Epithelial cell of alveolus of lung (primary cell): ENCODE measurements at places on chromosomes 4 and X. TPM values are rescaled to one million over a fixed set of nuclear protein-coding genes. Genes with fewer than 3 reads are reported as not detected.

FAM184B gene
- total RNA-seq, result not detected in 2 replicates

PAGE5 gene
- total RNA-seq, result not detected in 2 replicates

ABLIM2 gene
- 0.13 TPM in 1 of 2 replicates, not detected in the other for total RNA-seq

VEGFD gene
- total RNA-seq, result not detected in 2 replicates

ADH7 gene
- not detected in 2 replicates for total RNA-seq

MAGEA11 gene
- total RNA-seq, result not detected in 2 replicates

EREG gene
- total RNA-seq, result 21.5 and 126 TPM in 2 replicates

CHRNA9 gene
- total RNA-seq, result 0.13 and 4.6 TPM in 2 replicates

PPP2R2C gene
- total RNA-seq, result 0.26 TPM in 1 of 2 replicates, not detected in the other

SEPTIN11 gene
- total RNA-seq, result 105 and 236 TPM in 2 replicates

ARHGEF9 gene
- total RNA-seq, result 14.8 and 14.9 TPM in 2 replicates

NPY1R gene
- total RNA-seq, result not detected in 2 replicates

PRSS12 gene
- 8.9 and 28.2 TPM in 2 replicates for total RNA-seq

VEGFC gene
- total RNA-seq, result 38.3 and 63.4 TPM in 2 replicates

SPCS3 gene
- 69.1 and 99.2 TPM in 2 replicates for total RNA-seq

CACNA1F gene
- total RNA-seq, result not detected in 2 replicates

HDAC6 gene
- total RNA-seq, result 24.8 and 42.2 TPM in 2 replicates

SNX12 gene
- total RNA-seq, result 42.6 and 68.8 TPM in 2 replicates

TMSB15C gene
- total RNA-seq, result 1.9 and 3.2 TPM in 2 replicates

PRDM5 gene
- 6.4 and 9.4 TPM in 2 replicates for total RNA-seq

PDGFRA gene
- 159 and 281 TPM in 2 replicates for total RNA-seq

CSAG2 gene
- not detected in 2 replicates for total RNA-seq

BANK1 gene
- total RNA-seq, result 0.13 TPM in 1 of 2 replicates, not detected in the other

TCEAL7 gene
- 30.5 and 43.8 TPM in 2 replicates for total RNA-seq

PLXNA3 gene
- total RNA-seq, result 7.2 and 14.2 TPM in 2 replicates

GSX2 gene
- not detected in 2 replicates for total RNA-seq

DMD gene
- 4.2 and 8.9 TPM in 2 replicates for total RNA-seq

ARSD gene
- total RNA-seq, result 8.8 and 14.1 TPM in 2 replicates

REELD1 gene
- not detected in 2 replicates for total RNA-seq
